RWPE1 (cell line): ENCODE measurements at places on chromosomes 11 and 22.

GRCh38 chr11:125371431-125371935 lies 124.6 kb downstream of the FEZ1 start:
- no peak for DNase-seq

GRCh38 chr22:29937940-29938693 lies 55.1 kb downstream of the MTMR3 start:
- DNase-seq: no peak

GRCh38 chr11:67639438-67639859 lies at the start of gene TBX10:
Gene TBX10, minus strand, starts transcription at chr11:67639763. Its CDS starts 291 bp downstream, at chr11:67639472.
- DNase-seq: no peak

- DNase-seq: no peak
These were observed 276.2 kb upstream of the TRIM48 start for GRCh38 chr11:54985731-54986130.

DNA sequence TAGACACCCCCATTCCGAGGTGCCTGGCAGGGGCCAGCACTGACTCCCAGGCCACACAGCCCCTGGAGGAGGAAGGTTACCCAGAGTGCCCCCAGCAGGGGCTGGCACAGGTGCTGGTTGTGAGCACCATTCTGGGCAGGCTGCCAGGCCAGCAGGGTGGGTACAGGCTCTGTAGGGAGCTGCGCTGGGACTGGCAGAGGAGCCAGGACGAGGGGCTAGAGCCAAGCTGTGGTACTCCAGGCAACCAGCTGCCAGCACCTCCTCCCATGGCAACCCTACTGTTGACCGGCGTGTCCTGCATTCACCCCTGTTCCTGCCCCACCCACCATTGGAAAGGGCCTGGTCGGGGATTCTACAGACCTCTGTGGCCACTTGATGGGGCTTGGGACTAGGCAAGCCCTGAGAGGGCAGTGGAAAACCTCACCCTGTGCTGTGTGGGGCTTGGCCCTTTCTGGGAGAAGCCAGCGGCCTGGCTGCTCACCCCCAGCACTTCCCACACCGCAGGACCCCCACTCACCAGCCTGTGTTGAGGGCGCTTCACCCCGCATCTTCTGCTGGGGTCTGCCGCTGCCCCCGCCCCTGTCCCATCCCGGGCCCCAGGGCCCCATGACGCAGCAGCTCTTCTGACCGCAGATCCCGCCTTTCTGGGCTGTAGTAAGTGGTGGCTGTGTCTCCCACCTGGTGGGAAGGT lies 1.9 kb downstream of the CLDN5 start:
- no peak for DNase-seq

- DNase-seq: peak; percentile 37
These were observed 1062.8 kb downstream of the DLG2 start for GRCh38 chr11:84564180-84564866.

- no peak for DNase-seq
These were observed 84.8 kb downstream of the RTL6 start for GRCh38 chr22:44413211-44413610.

DNA sequence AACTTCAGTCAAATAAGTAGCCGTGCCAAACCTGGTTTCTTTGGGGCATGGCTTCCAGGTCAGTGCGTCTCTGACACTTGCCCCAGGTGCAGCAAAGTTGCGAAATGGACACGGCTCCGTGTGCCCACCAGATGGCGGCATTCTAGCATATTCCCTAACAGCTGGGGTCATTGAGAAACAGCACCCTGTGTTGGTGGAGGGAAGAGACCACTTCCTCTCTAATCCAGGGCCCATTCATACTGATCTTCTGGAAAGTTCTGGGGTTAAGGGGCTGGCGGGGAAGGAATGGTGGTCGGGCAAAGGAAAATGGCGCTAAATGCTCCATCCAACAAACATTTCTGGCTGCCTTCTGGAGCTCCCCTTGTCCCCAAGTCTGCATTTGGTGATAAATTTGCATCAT lies 141.2 kb upstream of the TIMP3 start:
- DNase-seq: peak; percentile 65

DNA sequence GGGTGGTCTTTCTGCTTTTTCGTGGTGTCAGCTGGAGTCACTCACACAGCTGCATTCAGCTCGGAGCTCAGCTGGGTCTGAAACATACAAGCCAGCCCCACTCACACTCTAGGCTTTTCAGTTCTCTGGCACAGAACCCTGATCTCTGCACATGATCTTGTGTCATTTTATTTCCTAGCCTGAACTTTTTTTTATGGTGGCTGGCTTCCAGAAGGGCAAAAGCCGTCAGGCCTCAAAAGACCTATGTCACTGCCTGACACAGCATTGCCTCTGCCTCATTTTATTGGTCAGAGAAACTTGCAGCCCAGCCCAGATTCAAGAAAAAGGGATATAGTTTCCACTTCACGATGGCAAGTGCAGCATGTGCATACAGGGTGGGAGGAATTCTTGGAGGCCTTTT lies 117.8 kb downstream of the NTM start:
- no peak for DNase-seq

- no peak for DNase-seq
These were observed 84.1 kb downstream of the DGCR2 start for GRCh38 chr22:19038164-19038546.
